ENCODE measurements at places on chromosomes 3 and 15. TPM values are rescaled to one million over a fixed set of nuclear protein-coding genes. Genes with fewer than 3 reads are reported as not detected.

Gene SAMD7
- not detected for total RNA-seq

Gene SERPINI2
- not detected for total RNA-seq

Gene GABRB3
- 74.5 TPM for total RNA-seq

Gene TBC1D21
- not detected for total RNA-seq

Gene PSMD2
- 288 TPM for total RNA-seq

Gene C2CD4A
- 0.10 TPM for total RNA-seq

Gene DAPK2
- total RNA-seq = 4.7 TPM

Gene ECT2
- 64.3 TPM for total RNA-seq

Gene ISLR
- total RNA-seq = 0.50 TPM

Gene KIAA1143
- 18.3 TPM for total RNA-seq

Gene ARHGAP31
- 0.75 TPM for total RNA-seq

Gene NPAP1
- not detected for total RNA-seq

Gene CYP1A2
- total RNA-seq = not detected

Gene RAB6B
- total RNA-seq = 2.4 TPM

Gene SLC28A2
- total RNA-seq = not detected

Gene SLC35G2
- total RNA-seq = 23.6 TPM

Gene ATP13A5
- not detected for total RNA-seq

Gene MTFMT
- total RNA-seq = 25.7 TPM

Gene GPR156
- total RNA-seq = 0.24 TPM

Gene HRH1
- 7.3 TPM for total RNA-seq

Gene CCR2
- total RNA-seq = not detected

Gene INSYN1
- 1.9 TPM for total RNA-seq

Gene TNNC1
- 1.2 TPM for total RNA-seq

Gene ATRIP
- 8.6 TPM for total RNA-seq

Gene SHC4
- total RNA-seq = 0.92 TPM

Gene GUCA1C
- not detected for total RNA-seq
